ENCODE measurements at places on chromosomes 16 and 17. TPM values are rescaled to one million over a fixed set of nuclear protein-coding genes. Genes with fewer than 3 reads are reported as not detected.

DNA sequence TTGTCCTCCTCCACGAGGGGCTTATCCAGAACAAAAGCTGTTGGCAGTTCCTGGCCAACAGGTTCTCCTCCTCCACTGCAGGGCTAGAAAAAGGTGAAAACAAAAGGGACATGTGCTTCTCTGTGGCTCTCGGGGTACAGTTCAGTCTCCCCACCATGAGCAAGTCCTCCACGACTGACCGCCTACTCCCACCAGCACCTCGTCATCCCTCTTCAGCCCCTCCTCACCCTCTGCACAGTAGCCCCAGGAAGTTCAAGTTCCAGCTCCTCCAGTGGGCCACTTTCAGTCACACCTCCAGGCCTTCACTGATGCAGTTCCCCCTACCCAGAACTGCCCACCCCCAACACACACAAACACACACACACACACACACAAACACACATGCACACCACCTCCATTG, 19.4 kb downstream of the KRT9 start:
- H3K36me3 ChIP-seq: no peaks in the 10 kb centered on the region
- H3K4me3 ChIP-seq: no peak overlapping the region
- peaks cover 19% of the 10 kb centered on the region for H3K4me1 ChIP-seq
- peaks cover 6% of the 10 kb centered on the region for H3K27me3 ChIP-seq
- H3K27ac ChIP-seq: no peak overlapping the region

GRCh38 chr17:58615768-58616659, 75.8 kb downstream of the TEX14 start:
- peaks cover 9% of the 10 kb centered on the region for H3K4me1 ChIP-seq
- peak overlapping the region; percentile 52 for H3K27ac ChIP-seq
- no peaks in the 10 kb centered on the region for H3K27me3 ChIP-seq
- H3K36me3 ChIP-seq: no peaks in the 10 kb centered on the region
- DNase-seq: peak; percentile 36
- H3K4me3 ChIP-seq: no peak overlapping the region

DNA sequence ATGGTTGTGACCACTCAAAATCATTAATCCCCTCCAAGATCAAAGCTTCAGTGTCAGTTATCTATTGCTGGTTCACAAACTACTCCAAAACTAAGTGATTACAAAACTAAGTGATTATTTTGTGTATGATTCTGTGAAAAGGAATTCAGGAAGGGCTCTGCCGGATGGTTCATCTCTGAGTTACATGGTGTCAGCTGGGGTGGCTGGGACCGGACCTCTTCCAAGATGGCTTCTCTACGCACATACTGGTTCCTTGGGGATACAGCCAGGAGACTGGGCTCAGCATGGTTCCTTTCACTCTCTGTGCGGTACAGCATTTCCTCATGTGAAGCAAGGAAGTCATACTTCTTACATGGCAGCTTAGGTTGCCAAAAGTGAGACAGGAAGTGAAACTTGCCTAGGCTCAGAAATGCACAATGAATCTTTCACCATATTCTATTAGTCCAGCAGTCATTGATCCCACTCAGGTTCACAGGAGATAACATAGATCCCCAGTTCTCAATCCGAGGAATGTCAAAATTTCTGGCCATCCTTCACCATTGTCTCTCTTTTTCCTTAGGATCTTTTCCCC, 97.9 kb upstream of the IRX6 start:
- H3K27ac ChIP-seq: no peak overlapping the region
- H3K36me3 ChIP-seq: no peaks in the 10 kb centered on the region
- no peak for DNase-seq
- no peaks in the 10 kb centered on the region for H3K4me1 ChIP-seq
- H3K4me3 ChIP-seq: no peak overlapping the region

ACSM2B gene
- not detected for total RNA-seq

DNA sequence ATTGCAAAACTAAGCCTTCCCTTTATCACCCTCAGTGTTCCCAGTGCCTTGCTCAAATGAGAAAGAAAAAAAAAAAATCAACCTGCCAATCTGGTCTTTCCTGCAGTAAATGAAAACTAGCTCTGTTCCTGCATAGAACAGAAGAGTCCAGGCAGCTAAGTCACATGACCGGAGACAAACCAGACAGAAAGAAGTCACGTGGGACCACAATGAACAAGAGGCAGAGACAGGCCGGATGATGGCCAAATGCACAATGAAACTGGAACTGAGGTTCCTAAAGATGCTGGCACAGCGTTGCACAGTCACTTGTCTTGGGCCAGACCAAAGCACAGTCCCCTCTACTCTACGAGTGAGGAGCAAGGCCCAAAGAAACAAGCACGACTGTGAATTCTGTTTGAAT, 172.5 kb downstream of the GRIN2A start:
- H3K4me3 ChIP-seq: no peak overlapping the region
- no peak overlapping the region for H3K27ac ChIP-seq
- H3K4me1 ChIP-seq: no peaks in the 10 kb centered on the region

- H3K27ac ChIP-seq: no peak overlapping the region
- no peak overlapping the region for H3K4me3 ChIP-seq
Measured at GRCh38 chr16:72066747-72067146, 3.7 kb downstream of the HPR start.

DNA sequence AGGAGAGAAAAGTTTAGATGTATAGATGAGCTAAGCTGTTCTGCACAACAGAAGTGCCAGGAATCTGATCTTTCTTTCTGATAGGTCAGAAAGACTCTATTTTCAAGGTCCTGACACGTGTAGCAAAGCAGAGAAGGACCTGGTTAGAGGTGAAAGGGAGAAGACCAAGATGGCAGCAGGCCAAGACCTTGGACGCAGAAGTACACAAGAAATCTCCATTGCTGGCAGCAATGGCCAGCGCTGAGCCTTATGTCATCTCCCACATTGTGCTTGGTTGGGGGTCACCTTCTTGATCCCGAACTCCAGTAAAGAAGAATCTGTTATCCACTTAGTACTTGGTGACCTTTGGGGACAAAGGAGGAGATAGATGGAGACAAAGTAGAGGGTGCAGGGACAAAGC, 41.8 kb upstream of the AKAP1 start:
- peaks cover 20% of the 10 kb centered on the region for H3K4me1 ChIP-seq
- no peak overlapping the region for H3K27ac ChIP-seq
- peaks cover 57% of the 10 kb centered on the region for H3K27me3 ChIP-seq

- H3K27ac ChIP-seq: no peak overlapping the region
- H3K27me3 ChIP-seq: no peaks in the 10 kb centered on the region
- peaks cover 14% of the 10 kb centered on the region for H3K4me1 ChIP-seq
- peak; percentile 71 for DNase-seq
Measured at GRCh38 chr16:85778873-85779272, 20.5 kb downstream of the EMC8 start.

VTN gene
- total RNA-seq: 0.11 TPM

- no peak overlapping the region for H3K4me3 ChIP-seq
- DNase-seq: no peak
- no peak overlapping the region for H3K27ac ChIP-seq
- H3K27me3 ChIP-seq: peaks cover 7% of the 10 kb centered on the region
- H3K4me1 ChIP-seq: peaks cover 28% of the 10 kb centered on the region
Measured at GRCh38 chr17:48483004-48483403, 47.8 kb downstream of the HOXB1 start.

DNA sequence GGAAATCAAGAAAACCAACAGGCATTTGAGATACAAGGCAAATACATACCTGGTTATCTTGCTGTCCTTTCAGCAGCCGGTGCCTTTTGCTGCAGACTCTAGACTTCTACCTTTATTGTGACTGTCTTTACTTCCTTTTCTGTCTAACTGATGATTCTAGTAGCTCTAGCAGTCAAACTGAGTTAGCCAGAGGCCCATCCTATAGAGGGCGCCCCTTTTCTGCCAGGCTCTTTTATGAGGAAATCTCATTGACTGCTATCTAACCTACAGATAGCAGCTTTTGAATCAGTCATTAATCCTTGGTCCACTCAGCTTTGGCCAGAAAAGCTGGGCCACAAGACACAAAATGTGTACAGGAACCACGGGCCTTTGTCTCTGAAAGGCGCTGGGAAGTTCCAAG, 87.5 kb upstream of the WSB1 start:
- no peaks in the 10 kb centered on the region for H3K36me3 ChIP-seq
- H3K27me3 ChIP-seq: peaks cover 3% of the 10 kb centered on the region
- DNase-seq: peak; percentile 37
- H3K27ac ChIP-seq: no peak overlapping the region
- peaks cover 3% of the 10 kb centered on the region for H3K4me1 ChIP-seq

SNAI3 gene
- 5.2 TPM for total RNA-seq

- no peak overlapping the region for H3K27ac ChIP-seq
- no peaks in the 10 kb centered on the region for H3K4me1 ChIP-seq
- no peak for DNase-seq
- H3K27me3 ChIP-seq: no peaks in the 10 kb centered on the region
- no peak overlapping the region for H3K4me3 ChIP-seq
- H3K36me3 ChIP-seq: peaks cover 8% of the 10 kb centered on the region
Measured at GRCh38 chr16:23394141-23394831, 58.7 kb downstream of the COG7 start.

GRCh38 chr17:69441179-69441578, 26.7 kb downstream of the MAP2K6 start:
- peaks cover 8% of the 10 kb centered on the region for H3K36me3 ChIP-seq
- no peak overlapping the region for H3K4me3 ChIP-seq
- DNase-seq: no peak
- H3K27ac ChIP-seq: no peak overlapping the region
- H3K27me3 ChIP-seq: no peaks in the 10 kb centered on the region

MT1X gene
- 52.5 TPM for total RNA-seq

CES3 gene
- total RNA-seq: 2.9 TPM

DNA sequence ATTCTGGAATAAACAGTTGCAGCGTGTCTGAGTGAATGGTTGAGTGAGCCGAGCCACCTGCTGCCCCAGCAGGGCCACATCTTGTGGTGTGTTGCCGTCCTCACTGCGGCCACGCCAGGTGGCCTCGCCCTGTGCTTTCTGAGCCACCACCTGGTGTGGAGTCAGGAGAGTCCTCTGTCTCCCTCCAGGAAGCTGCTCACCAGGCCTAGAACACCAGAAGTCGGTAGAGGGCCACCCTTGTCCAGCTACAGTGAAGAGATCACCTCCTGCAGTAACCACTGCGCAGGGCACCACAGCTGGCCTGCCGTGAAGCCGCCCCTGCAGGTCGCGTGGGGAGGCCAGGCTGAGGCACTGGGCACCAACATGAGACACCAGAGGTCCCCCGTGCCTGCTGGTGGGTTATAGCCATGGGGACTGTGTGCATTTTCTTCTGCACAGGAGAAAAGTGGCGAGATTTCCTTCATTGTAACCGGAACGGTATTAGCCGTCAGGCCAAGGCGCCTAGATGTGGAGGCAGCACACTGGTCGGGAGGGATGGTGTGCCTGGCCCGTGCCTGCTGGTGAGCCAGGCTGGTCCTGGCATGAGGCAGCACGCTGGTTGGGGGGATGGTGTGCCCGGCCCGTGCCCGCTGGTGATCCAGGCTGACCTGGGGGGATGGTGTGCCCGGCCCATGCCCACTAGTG, 28.9 kb upstream of the FOXK2 start:
- DNase-seq: no peak
- peaks cover 5% of the 10 kb centered on the region for H3K36me3 ChIP-seq

KRT39 gene
- total RNA-seq: not detected

- H3K4me3 ChIP-seq: peak overlapping the region; percentile 65
- H3K27ac ChIP-seq: peak overlapping the region; percentile 60
- H3K36me3 ChIP-seq: no peaks in the 10 kb centered on the region
Measured at GRCh38 chr17:17971431-17972125, 622 bp downstream of the TOM1L2 start.

- H3K27me3 ChIP-seq: no peaks in the 10 kb centered on the region
- no peaks in the 10 kb centered on the region for H3K36me3 ChIP-seq
- H3K4me3 ChIP-seq: peak overlapping the region; percentile 27
- H3K4me1 ChIP-seq: peaks cover 22% of the 10 kb centered on the region
- DNase-seq: no peak
Measured at GRCh38 chr17:82048571-82048971, 3.0 kb downstream of the RFNG start.

GRCh38 chr16:71781741-71782140, 26.9 kb downstream of the AP1G1 start:
- H3K4me3 ChIP-seq: no peak overlapping the region
- no peak for DNase-seq
- no peak overlapping the region for H3K27ac ChIP-seq
- peaks cover 14% of the 10 kb centered on the region for H3K36me3 ChIP-seq
- no peaks in the 10 kb centered on the region for H3K27me3 ChIP-seq
- peaks cover 18% of the 10 kb centered on the region for H3K4me1 ChIP-seq

- no peaks in the 10 kb centered on the region for H3K36me3 ChIP-seq
- H3K4me3 ChIP-seq: no peak overlapping the region
- peaks cover 2% of the 10 kb centered on the region for H3K27me3 ChIP-seq
- no peaks in the 10 kb centered on the region for H3K4me1 ChIP-seq
- no peak for DNase-seq
Measured at GRCh38 chr16:67349172-67349571, 22.6 kb downstream of the LRRC36 start.

GRCh38 chr17:17924131-17924856, 47.9 kb downstream of the TOM1L2 start:
- no peak overlapping the region for H3K27ac ChIP-seq
- DNase-seq: no peak
- no peaks in the 10 kb centered on the region for H3K36me3 ChIP-seq
- no peaks in the 10 kb centered on the region for H3K27me3 ChIP-seq

DPEP1 gene
- not detected for total RNA-seq

DNA sequence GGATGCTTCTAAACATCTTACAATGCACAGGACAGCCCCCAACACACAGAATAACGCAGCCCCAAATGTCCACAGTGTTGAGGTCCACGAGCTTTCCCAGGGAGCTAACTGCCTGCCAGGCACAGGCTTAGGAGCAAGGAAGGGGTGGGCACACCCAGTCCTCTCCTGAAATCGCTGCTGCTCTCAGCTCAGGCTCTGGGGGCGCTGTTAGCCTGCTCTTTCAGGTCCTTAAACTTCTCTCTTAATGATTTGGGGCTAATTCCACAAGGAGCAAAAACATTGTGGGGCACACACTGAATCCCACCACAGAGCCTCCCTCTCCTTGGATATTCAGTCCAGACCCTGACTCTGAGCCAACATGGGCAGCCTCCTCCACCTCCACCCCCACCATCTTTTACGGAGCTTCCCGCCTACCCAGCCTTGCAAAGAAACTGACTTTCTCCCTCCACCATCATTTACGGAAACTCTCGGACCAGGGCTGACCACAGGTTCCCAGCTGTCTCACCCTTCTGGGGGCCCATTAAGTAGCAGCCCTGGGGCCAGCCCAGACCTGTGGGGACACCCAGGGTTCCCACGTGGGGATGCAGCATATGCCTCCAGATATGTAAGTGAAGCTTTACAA, 1.1 kb downstream of the CD300H start:
- H3K36me3 ChIP-seq: no peaks in the 10 kb centered on the region
- peaks cover 24% of the 10 kb centered on the region for H3K27me3 ChIP-seq
- H3K4me3 ChIP-seq: no peak overlapping the region
- peaks cover 8% of the 10 kb centered on the region for H3K4me1 ChIP-seq

CSH2 gene
- not detected for total RNA-seq

CHST5 gene
- not detected for total RNA-seq
